ENCODE measurements at places on chromosomes 6 and 20.

GRCh38 chr6:107670792-107671199 is 153.3 kb downstream of the SCML4 start:
- DNase-seq, result no peak

GRCh38 chr6:124482071-124482491 is 480.2 kb upstream of the RNF217 start:
- DNase-seq, result no peak

- DNase-seq, result no peak
These were observed 82.2 kb downstream of the COL19A1 start for GRCh38 chr6:69948479-69949114.

- no peak for DNase-seq
These were observed 100.9 kb downstream of the RNASET2 start for GRCh38 chr6:166855416-166855815.

GRCh38 chr6:37160922-37161778 is 8.8 kb upstream of the PIM1 start:
- DNase-seq, result no peak

GRCh38 chr6:29792123-29793035 is 35.2 kb upstream of the HLA-G start:
- DNase-seq, result no peak

DNA sequence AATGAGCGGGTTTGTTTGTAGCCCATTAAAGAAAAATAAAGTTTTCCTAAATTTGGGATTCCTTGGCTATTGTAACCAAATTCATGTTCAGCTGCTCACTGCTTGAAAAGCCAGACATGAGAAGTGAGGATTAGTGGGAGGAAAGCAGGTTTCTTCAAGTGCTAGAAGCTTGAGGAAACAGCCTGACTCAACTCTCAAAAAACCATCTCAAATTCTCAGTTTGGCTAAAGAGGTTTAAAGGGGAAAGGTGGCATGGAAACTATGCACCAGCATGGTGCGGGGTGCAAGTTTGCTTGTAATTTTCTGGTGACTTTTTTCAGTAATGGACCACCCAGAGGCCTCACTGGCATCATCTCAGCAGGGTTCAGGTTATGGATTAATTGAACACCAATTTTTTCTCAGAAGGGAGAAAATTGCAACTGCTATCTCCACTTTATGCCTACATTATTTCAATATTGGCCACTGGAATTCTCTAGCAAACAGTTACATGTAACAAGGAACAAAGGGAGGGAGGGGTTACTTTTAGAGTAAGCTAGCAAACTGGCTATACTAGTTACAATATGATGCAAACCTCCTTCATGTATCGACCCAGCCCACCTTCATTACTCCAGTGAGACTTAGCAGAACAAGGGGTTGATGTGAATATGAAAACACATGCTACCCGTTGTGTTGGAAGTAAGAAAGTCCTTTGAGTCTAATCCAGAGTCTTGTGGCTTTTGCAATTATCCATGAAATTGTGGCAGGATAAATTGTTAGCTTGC is 85.0 kb upstream of the IFNGR1 start:
- no peak for DNase-seq

DNA sequence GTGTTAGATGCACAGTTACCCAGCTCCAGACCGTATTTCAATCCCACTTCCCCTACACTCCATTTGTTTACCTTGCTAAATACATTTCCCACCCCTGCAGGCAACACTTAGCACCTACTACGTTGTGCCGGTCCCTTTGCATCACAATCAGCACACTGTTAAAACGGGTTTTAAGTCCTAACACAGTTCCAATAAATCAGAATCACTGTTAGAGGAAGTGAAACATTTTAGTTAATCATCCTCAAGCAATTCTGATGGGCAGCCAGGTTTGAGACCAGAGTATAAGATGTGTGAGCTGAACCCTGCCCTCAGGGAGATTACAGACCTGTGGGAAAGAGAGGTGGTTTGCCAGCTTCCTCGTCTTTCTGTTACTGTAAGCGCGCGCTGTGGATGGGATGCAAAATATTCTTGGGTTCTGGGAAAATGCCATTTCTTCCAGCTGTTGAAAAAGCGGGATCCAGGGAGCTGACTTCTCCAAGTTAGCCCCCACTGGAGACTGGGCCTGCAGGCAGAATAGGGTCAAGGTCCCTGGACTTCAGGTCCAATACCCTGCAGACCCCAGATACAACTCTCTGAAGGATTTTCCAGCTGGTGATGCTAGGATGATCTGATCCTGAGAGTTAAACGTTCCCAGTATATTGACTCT is 3.1 kb downstream of the ZCCHC3 start:
- DNase-seq, result no peak

DNA sequence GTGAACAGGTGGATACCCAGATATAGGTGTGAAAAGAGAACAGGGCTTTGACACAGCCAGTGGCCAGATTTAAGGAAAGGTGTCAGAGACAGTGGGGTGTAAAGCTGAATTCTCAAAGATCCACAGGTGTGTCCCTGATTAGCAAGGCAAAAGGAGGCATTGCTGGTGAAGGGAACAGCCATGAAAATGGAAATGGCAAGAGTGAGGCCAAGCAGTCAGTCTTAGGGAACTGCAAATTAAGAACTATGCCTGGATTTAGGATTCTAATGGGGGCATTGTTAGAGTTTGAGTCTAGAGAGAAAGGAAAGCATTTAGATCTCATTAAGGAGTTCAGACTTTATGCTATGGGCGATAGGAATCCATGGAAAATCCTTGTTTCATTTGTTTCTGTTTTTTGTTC is 789.2 kb downstream of the MAFB start:
- no peak for DNase-seq

- no peak for DNase-seq
These were observed 129.8 kb upstream of the FOXQ1 start for GRCh38 chr6:1181939-1182605.

DNA sequence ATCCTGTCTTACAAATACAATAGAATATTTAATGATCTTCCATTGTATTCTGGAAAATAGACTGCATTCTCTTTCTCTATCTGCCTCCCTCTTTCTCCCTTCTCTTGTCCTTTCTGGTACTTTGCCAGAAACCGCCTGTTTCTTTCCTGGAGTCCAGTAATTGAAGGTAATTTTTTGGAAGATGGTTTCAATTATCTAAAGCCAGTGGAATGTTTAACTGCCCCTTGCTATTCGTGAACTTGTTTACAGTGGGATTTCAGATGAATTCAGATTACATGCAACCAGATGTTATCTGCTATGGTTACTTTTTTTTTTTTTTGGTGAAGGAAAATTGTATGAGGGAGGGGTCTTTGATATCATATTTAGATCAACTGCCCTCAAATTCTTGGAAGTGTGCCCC is 655.5 kb upstream of the FLRT3 start:
- DNase-seq, result no peak

DNA sequence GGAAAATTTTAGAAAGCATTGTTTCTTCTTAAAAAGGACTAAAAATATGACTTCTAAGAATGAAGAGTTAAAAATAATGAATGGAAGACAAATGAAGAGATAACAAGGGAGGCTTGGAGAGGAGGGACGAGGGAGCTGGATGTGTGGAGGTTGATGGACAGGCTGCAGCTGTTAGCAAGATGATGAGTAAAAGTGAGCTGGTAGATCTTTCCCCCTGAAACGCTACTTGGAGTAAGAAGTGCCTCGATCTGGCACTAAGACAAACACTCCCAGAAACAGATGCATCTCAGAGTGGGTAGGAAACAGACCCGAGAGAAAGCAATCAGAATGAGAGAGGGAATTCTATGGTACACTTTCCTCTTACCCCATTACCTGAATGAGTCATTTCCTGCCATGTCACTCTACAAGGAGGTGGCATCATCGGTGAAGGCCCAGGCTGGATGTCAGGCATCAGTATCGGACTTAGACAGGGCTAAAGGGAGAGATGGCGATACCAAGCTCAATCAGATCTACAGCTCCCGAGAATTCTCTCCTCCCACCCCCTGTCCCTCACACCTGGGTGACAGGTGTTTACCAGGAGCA is 154.1 kb upstream of the BMP2 start:
- no peak for DNase-seq

Measured in NCI-H1694 treated with DMSO at 0.1 percent for 48 hours (cell line).